Activated effector memory CD4-positive, alpha-beta T cell treated with anti-CD3 and anti-CD28 coated beads, Interleukin-2, amount 50 U/mL, for 16 hours (primary cell): ENCODE measurements at places on chromosomes 13 and 19.

- DNase-seq: peak; percentile 73
Observed at GRCh38 chr19:35347171-35347929, at the start of gene FFAR1. TSS of gene FFAR1 (plus strand) at chr19:35347902. CDS start at chr19:35351552, 3,650 bp downstream.

DNA sequence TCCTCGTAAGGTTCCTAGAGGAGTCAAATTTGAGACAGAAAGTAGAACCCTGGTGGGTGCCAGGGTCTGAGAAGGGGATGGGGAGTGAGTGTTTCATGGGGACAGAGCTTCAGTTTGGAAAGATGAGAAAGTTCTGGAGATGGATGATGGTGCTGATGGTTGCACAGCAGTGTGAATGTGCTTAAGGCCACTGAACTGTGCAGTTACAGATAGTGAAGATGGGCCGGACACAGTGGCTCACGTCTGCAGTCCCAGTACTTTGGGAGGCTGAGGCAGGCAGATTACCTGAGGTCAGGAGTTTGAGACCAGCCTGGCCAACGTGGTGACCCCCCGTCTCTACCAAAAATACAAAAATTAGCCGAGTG is 917 bp downstream of the SPC24 start:
- DNase-seq: no peak

DNA sequence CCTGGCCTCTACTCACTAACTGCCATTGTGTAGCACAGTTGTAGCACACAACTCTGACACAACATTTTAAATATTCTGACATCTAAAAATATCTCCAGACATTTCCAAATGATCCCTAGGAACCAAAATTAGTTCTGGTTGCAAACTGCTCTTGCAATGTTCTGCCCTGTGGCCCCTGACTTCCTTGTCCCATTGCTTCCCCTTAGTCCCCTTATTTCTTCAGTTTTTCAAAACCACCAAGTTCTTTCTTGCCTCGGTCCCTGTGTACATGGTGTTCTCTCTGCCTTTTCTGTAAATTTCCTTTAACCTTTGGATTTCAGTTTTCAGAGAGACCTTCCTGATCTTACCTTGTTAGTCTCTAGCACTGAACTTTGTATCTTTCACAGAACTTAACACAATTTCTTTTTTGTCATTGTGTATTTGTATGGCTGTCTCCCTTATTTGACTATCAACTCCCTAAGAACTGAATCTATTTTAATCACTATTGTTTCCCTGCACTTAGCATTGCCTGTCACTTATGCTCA is 87.6 kb upstream of the MLNR start:
- DNase-seq: no peak

DNA sequence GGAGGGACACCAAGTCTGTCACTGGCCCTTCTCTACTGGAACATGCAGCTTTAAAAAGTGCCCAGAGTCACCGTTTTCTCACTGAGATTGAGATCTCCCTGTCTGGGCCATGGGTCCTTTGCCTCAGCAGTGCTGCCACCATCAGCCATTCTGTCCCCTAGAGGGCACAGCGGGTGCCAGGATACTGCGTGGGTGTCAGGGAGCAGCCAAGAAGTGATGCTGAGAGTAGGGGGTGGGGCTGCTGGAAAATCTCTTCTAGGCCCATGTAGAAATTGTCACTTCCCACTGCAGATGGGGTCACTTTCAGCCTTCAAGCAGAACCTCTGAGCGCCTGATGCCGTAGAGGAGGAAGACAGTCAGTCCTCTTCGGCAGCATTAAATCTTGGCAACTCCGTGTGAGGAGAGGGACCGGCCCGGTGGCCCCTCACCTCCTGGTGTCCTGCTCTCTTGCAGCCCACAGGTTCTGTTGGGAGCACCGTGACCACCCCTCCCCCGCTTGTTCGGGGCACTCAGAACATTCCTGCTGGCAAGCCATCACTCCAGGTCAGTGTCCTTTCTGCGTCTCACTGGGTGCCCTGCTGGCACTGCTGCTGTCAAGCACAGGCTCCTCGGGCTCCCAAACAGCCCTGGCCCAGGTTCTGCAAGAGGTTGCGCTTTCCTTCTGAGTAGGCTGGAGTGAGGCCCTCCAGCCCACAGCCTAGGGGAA is 21.4 kb downstream of the TSSK6 start:
- DNase-seq: peak; percentile 63

DNA sequence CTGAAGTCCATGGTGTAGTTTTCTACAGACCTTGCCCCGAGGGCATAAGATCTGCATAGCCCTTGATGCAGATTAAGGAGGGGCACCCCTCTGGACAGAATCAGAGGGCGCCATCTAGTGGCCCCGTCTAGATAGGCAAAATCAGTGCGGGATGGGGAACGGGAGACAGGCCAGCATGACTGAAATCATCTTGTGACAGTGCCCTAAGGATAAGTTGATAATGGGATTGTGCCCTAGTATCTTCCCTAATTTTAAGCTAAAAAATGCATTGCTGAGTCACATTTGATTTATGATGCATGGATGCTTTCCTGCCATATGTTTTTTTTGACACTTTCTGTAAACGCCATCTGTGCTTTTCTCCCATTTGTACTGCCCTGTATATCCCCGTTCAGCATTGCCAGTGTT is 19.0 kb upstream of the GPI start:
- peak; percentile 90 for DNase-seq

DNA sequence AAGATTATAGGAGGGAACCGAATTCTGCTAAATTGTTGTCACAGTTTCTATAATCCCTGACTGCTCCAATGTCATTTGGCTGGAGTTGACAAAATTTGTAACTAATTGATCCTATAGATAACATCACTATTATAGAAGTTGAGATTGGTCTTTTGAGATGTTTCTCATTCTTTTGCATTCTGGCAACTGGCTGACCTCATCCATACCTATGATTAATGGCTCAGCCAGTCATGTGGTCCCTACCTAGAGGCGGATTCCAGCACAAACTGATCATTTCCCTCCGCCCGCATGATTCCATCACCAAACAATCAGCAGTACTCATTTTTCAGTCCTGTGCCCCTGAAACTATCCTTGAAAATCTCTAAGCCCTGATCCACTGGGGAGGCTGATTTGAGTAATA is 4.2 kb downstream of the PSG2 start:
- no peak for DNase-seq

DNA sequence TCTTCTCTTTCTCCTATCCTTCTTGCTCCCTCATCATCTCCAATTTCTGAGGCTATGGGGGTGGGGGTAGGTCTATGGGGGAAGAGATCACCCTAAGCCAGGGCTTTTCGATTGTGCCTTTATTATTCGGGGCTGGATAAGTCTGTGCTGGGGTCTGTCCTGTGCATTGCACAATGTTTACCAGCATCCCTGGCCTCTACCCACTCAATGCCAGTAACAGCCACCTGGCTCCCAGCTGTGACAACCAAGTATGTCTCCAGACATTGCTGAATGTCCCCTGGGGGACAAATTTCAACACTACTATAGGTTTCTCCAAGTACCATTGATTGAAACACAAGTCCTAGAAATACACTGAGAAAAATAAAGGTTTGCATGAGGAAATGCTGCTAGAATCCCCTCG is 13.2 kb downstream of the CBY2 start:
- DNase-seq: no peak
